ENCODE measurements at places on chromosomes 16 and 17. TPM values are rescaled to one million over a fixed set of nuclear protein-coding genes. Genes with fewer than 3 reads are reported as not detected.

DNA sequence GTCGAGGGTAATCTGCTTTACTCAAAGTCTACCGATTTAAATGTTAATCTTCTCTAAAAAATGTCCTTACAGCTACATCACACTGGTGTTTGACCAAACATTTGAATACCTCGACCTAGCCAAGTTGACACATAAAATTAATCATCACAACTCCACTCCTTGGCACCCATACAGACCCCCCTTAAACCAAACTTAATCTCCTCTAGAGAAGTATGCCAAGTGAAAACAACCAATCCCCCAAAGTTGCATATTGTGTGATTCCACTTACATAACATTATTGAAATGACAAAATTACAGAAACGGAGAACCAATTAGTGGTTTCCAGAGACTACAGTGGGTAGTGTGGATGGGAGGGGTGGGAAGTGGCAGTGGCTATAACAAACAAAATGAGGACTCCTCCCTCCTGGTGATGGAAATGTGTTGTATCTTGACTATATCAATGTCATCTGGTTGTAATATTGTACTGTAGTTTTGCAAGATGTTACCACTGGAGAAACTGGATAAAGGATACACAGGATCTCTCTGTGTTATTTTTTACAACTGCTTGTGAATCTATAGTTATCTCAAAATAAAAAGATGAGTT is 39.4 kb downstream of the CAPNS2 start:
- H3K4me3 ChIP-seq: no peak overlapping the region
- H3K27ac ChIP-seq: no peak overlapping the region
- DNase-seq: no peak
- no peaks in the 10 kb centered on the region for H3K36me3 ChIP-seq
- no peaks in the 10 kb centered on the region for H3K4me1 ChIP-seq

- no peak for DNase-seq
- H3K4me3 ChIP-seq: no peak overlapping the region
- no peaks in the 10 kb centered on the region for H3K4me1 ChIP-seq
- H3K27me3 ChIP-seq: no peaks in the 10 kb centered on the region
- H3K36me3 ChIP-seq: no peaks in the 10 kb centered on the region
- H3K27ac ChIP-seq: no peak overlapping the region
These were observed 150.4 kb upstream of the IRX5 start for GRCh38 chr16:54780266-54780665.

- no peak overlapping the region for H3K4me3 ChIP-seq
- no peak overlapping the region for H3K27ac ChIP-seq
- peaks cover 3% of the 10 kb centered on the region for H3K27me3 ChIP-seq
- no peaks in the 10 kb centered on the region for H3K4me1 ChIP-seq
These were observed 39.3 kb upstream of the GNG13 start for GRCh38 chr16:839643-840408.

- H3K36me3 ChIP-seq: no peaks in the 10 kb centered on the region
- no peaks in the 10 kb centered on the region for H3K4me1 ChIP-seq
- no peak overlapping the region for H3K4me3 ChIP-seq
- H3K27me3 ChIP-seq: no peaks in the 10 kb centered on the region
These were observed 19.4 kb downstream of the ERN1 start for GRCh38 chr17:64110379-64111152.

DNA sequence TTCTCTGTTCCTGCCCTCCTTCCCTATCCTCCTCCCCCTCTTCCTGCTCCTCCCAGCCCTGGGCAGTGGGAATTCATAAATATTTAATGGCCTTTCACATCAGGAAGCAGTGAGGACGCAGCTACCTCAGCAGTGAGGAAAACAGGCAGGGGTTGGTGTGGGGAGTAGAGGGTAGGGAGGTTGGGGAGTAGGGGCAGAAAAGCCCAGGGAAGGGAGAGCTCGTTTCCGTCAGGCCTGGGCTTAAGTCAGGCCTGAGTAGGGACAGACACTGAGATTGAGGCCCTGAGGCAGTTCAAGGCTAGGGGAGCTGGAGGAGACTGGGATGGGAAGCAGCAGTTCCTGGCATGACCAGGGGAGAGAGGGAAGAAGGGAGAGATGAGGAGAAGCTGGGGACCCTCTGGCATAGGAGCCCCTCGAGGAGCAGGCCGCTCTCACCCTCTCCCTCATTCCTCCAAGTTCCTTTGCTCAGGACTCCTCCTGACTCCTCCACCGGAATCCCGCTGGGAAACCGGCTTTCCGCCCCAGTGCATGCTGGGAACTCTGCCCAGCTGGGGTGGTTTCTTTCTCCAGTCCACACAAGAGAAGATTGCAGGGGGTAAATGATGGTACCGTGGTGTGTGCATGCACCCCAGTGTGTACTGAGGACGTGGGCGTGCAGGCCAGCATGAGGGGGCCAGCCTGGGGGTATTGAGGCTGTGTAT is 6.2 kb downstream of the SAMD14 start:
- H3K4me3 ChIP-seq: no peak overlapping the region
- H3K27me3 ChIP-seq: peaks cover 23% of the 10 kb centered on the region
- no peak for DNase-seq

DNA sequence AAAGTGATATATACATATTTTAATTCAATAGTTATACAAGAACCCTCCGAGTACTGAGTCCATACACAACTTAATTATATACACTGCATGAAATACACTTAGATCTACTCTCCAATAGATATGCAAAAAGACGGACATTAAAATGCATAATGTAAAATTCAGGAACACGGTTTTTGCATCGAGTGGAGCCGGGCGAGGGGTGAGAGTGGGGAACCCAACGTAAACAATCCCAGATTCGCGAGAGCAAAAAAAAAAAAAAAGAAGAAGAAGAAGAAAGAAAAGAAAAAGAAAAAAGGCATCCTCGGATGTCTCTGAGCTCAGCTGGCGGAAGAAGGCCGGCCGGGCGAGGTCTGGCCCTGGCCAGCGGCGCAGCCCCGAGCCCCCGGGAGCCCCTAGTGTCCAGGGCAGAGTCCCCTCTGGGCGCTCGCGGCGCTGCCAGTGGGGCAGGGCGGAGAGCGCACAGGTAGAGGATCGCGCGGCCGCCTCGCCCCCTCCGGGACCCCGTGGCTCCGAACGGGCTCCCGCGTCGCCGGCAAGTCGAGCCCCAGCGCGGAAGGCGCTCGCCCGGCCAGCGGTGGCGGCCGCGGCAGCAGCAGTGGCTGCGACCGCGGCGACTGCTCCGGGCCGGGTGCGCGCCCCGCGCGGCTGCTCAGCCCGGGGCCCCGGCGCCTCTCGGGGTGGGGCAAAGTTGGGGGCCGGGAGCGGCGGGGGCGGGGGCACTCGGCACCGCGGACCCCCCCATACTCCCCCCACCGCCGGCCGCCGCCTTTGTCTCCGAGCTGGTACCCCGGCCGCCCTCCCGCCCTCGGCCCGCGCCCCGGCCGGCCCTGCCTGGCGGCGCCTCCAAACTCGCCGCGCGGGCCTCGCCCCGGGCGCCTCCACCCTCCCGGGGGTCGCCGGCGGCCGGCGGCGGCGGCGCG is 9.6 kb upstream of the ZFHX3 start:
- H3K36me3 ChIP-seq: no peaks in the 10 kb centered on the region
- H3K4me1 ChIP-seq: peaks cover 18% of the 10 kb centered on the region
- peak; percentile 58 for DNase-seq

Gene OR3A3
- total RNA-seq: not detected

Gene SLC6A2
- not detected for total RNA-seq

DNA sequence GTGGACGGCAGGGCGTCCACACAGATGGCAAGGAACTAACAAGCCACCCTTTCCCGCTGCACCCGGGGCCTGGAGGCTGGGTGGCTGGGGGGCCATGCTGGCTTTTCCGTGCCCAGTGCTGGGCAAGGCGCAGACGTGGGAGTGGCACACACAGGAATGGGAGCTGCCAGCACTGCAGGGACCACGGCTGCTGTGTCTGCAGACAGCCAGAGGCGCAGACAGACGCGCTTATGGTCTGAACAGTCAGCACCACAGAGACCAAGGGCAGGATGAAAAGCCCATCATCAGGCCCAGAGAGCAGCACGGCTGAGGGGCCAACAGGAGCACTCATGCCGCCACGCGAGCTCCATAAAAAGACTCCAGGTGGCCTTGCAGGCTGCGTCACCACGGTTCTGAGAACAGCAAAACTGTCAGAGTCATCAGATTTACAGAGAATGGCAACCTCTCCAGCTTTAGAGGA is 24.0 kb downstream of the PDIA2 start:
- no peaks in the 10 kb centered on the region for H3K4me1 ChIP-seq
- H3K4me3 ChIP-seq: no peak overlapping the region
- no peak for DNase-seq

Gene CCL23
- total RNA-seq: not detected

Gene POLG2
- 74.5 TPM for total RNA-seq

- no peak overlapping the region for H3K27ac ChIP-seq
- no peak overlapping the region for H3K4me3 ChIP-seq
- no peaks in the 10 kb centered on the region for H3K4me1 ChIP-seq
- no peak for DNase-seq
These were observed 148.4 kb downstream of the TOX3 start for GRCh38 chr16:52398491-52398960.

Gene FOXJ1
- 0.20 TPM for total RNA-seq

- H3K4me1 ChIP-seq: peaks cover 6% of the 10 kb centered on the region
- DNase-seq: no peak
- H3K27ac ChIP-seq: no peak overlapping the region
- H3K4me3 ChIP-seq: no peak overlapping the region
These were observed 160.9 kb downstream of the MAP2K6 start for GRCh38 chr17:69575346-69575761.

Gene GSG1L2
- not detected for total RNA-seq

Gene C17orf50
- not detected for total RNA-seq

- DNase-seq: no peak
- H3K4me3 ChIP-seq: no peak overlapping the region
- H3K27me3 ChIP-seq: no peaks in the 10 kb centered on the region
These were observed 298.4 kb downstream of the MAP2K6 start for GRCh38 chr17:69712801-69713311.

Gene CCL22
- 85.8 TPM for total RNA-seq

Gene TMC6
- total RNA-seq: 891 TPM

Data from B cell (primary cell).